B cell (primary cell): ENCODE measurements at places on chromosomes 16 and 17.

- no peak for DNase-seq
Measured at GRCh38 chr16:74305978-74306784, 9.6 kb downstream of the PSMD7 start.

DNA sequence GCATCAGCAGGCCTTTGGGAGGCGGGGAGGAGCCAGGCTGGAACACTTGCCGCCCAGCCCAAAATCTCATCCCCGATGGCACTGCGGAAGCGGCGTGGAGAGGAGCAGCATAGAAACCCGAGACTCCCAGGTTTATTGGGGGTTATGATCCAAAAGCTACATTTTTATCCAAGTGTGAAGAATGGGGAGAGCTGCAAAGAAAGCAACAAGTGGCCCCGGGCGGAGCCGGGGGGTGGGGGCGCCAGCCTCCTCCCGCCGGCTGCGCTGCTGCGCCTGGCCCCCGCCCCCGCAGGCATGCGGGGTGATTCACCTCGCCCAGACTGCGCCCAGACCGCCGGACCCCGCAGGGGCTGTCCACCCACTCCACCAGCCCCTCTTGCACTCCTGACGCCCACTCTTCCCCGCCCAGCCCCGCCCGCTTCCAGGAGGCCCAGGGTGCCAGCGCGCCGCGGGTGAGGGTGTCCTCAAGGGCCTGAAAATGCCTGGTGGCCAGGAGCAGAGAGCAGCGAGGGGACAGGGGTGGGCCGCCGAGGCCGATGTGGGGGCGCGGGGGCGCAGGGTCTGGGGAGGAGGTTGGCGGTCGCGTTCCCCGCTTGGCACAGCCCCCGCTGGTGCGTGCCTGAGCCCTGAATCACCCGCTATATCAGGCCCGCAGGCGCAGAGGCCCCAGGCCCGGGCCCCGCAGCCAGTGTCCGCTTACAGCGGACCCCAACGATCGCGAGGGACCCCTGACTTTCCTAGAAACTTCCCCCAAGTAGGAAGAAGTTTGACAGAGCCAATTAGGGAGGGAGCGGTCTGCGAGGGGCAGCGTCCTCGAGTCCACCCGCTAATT is 1.3 kb downstream of the CAVIN1 start:
- DNase-seq = peak; percentile 41

GRCh38 chr17:40696651-40697072 is 6.9 kb downstream of the KRT24 start:
- DNase-seq = no peak

GRCh38 chr16:66605979-66606751 is 1.7 kb downstream of the CMTM3 start:
- DNase-seq = peak; percentile 55

DNA sequence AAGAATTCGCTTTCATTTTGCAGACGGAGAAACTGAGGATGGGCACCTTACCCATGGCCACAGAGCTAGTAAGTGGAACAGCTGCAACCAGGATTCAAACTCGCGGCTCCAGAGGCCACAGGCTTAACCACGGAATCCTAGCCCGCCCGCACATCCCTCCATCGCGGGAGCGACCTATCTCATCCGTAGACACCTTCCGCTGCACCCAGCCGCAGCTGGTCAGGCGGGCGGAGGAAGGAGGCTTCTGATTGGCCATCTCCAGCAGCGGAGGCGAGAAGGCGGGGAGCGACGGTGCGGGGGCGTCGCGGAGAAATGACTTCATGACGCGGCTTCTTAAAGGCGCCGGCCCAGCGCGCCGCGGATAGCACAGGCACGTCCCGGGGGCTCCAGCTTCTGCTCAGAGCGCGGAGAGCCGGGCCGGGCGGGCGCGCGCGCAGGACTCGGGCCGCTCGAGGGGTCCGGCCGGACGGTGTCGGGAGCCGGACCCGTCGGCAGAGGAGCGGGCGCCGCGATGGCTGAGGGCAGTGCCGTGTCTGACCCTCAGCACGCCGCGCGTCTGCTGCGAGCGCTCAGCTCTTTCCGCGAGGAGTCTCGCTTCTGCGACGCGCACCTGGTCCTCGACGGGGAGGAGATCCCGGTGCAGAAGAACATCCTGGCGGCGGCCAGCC is at the start of gene GAN:
TSS of gene GAN (plus strand) at position 360 of the 668 bp plus-strand sequence. CDS start at position 512, 152 bp downstream.
- peak; percentile 96 for DNase-seq

DNA sequence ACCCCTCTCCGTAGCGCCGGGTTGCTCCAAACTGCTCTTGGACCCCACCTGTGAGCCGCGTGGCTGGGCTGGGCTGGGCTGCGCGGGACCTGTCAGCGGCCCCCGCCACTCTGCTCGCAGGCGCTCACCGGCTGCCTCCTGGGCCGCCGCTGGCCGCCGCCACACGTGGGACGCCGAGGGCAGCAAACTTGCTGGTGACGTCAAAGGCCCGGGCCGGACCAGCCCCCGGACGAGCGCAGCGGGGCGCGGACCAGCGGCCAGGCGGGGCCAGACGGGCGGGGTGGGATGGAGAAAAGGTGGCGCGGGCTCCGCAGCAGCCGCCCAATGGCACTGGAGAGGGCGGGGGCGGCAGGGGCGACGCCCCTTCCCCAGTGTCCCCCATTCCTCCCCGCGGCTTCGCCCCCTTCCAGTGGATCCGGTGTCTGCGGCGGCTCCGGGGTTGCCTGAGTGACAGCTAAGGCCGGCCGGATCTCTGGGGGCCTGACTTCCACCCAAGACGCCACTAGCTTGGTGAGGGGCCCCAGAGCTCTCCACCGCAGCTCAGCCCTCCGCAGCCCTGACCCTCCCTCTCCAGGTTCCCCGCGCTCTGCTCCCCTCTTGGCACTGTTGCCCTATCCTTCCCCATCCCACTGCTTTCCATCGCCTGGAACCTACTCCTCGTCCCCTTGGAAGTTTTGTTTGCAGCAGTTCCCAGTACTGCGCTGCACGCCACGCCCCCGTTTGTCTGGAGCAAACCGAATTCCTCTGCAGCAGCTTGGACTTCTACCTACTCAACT is at the start of gene HS3ST3A1:
TSS of gene HS3ST3A1 (minus strand) at position 154 of the 776 bp plus-strand sequence. CDS start 800 bp downstream, outside the sequence.
- DNase-seq = peak; percentile 11

GRCh38 chr16:67474551-67475455 is 6.2 kb downstream of the ATP6V0D1 start:
- no peak for DNase-seq

- DNase-seq = no peak
Measured at GRCh38 chr17:74525781-74526288, 5.4 kb downstream of the CD300LB start.

- peak; percentile 87 for DNase-seq
Measured at GRCh38 chr16:81752225-81752875, 26.7 kb upstream of the PLCG2 start.

DNA sequence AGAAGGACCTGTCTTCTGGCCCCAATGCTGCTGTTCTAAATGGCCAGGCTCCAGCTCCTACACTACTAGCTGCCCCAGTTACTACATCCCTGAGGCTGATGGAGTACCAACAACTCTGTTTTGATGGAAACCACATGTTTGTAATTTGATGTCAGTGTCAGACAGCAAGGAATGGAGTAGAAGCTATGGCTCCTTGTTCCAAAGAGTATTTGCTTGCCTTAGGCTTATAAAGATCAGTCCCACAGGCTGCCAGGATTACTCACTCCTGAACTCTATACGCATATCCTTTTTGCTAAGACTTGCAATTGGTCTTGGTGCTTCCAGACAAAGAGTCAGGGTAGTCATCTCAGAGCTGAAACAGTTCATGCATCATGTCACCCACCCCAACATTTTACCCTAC is 139.6 kb downstream of the HS3ST3A1 start:
- no peak for DNase-seq

- DNase-seq = no peak
Measured at GRCh38 chr16:27960619-27961295, 102.8 kb downstream of the GSG1L start.

DNA sequence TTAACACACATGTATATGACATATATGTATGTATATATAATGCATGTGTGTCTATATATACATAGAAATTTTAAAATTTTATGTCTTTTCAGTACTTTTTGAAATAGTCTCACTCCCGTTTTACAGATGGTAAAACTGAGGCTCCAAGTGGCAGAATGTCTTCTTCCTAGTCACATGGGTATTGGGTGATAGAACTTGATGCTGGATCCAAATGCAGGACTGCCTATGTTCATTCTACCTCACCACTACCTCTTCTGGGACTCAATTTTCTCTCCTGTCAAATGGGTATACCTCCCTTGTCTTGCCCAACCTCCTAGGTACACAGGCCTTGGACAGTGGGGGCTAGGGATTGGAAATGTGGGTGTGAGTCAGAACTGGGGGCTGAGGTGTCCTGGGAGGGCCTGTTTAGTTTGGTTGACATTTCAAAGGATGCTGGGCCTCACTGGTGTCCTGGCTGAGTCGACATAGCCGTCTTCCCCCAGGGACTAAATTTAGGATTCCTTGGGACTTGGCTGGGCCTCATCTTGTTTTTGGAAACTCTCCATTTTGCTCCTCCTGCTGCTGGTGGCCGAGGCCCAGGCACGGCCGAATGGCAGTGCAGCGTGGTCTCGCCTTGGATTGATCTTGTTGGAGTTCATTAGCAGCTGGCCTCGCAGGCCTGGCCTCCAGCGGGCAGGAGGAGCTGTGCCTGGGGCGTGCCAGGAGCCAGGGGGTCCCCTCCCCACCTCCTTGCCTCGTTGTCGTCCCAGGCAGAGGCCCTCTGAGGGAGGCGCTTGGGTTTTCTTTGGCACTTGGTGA is 25.9 kb downstream of the NKD1 start:
- no peak for DNase-seq

DNA sequence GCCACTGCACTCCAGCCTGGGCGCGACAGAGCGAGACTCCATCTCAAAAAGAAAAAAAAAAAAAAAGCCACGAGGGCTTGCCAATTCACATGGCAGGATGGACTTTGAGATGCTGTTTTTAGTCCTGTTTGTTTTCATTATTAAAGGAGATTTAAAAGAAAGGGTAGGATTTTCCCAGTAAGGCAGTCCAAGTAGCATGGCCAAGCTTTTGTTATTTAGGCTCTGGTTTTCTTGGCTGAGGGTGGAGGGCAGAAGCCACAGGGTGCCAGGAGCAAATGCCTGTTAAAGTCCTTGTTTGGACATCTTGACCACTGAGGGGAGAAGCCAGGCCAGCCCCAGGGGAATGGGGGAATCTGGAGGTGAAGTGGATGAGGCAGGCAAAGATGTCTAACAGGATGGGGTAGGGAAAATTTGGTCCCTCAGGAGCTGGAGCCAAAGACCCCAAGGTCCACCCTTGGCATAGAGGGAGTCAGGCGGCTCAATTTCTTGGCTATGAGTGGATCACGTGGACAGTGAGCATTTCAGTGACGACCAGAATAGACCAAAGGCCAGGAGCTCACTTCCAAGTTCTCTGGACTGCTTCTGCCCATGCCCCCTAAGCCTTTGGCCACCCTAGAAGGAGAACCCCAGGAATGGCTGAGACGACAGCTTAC is 20.8 kb upstream of the PLLP start:
- no peak for DNase-seq

DNA sequence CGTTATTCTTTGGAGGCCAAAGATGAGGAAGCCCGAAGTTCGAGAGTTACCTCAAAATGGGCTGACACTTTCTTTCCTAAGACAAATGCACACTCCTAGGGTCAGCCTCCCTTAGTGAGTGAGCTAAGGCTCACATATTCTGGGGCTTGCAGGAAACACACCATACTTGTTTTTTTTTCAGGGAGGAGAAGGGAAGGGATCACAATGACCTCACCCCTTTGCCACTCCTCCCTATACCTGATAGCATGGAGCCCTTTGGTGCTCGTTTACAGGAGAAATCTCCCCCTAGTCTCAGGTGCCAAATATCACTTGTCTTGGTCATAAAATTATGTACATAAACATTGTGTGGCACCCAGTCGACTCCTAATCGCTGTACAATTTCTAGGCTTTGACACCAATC is 4.6 kb upstream of the TMEM100 start:
- no peak for DNase-seq

GRCh38 chr17:81884968-81885367 is 6.4 kb downstream of the ALYREF start:
- DNase-seq = no peak

DNA sequence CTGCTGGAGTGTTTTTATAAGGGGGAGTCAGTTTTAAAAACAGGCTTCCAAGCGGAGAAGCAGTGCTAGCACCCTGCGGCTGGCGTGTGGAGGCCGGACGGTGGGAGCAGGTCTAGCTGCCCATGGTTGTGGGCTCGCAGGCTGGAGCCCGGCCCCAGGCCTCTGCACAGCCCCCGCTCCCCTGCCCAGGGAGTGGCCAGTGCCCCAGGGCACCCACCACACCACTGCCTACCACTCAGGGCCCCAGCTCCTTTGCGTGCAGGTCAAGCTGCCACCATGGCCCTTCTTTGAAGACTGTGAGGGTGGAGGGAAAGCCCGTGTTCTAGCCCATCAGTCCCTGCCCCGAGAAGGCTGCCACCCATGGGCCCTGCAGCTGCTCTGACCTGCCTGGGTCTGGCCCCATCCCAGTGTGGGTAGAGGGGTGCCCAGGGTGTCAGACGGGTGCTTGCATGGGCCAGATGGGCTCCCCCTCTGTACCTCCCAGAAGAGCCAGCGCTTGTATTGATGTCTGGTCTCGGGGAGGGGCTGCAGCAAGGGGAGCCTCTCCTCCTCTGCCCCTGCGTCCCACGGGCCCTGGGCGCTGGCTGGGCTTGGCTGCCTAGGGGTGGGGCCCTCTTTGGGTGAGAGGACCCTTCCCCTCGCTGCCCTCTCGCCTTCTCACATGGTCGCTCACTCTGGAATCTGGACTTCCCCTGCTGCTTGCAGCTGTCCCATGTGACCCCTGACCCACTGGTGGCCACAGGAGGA is 1.5 kb upstream of the NUDT16L1 start:
- DNase-seq = no peak

GRCh38 chr17:43591001-43591400 is 44.9 kb upstream of the ETV4 start:
- no peak for DNase-seq

DNA sequence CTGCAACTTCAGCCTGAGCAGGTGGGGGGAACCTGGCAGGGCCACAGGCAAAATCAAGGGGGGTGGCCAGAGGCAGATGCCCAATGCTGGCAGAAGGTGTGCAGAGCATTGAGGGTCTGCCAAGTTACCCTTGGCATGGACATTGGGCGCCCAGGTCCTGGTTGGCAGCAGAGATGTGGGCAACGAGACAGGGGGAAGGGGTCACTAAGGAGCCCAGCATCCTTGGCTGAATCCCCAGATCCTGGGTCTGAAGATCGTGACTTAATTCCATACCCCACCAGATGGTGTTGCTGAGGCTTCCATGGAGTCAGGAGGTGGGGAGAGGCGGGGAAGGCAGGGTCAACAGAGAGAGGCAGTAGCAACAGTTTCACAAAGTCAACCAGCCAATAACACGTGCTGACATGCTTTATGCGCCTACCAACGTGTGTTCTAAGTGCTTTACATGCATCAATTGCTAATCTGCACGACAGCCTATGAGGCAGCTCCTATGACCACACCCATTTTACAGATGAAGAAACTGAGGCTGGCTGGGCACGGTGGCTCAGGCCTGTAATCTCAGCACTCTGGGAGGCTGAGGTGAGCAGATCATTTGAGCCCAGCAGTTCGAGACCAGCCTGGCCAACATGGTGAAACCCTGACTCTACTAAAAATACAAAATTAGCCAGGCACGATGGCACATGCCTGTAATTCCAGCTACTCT is 83.3 kb downstream of the GSG1L start:
- no peak for DNase-seq

DNA sequence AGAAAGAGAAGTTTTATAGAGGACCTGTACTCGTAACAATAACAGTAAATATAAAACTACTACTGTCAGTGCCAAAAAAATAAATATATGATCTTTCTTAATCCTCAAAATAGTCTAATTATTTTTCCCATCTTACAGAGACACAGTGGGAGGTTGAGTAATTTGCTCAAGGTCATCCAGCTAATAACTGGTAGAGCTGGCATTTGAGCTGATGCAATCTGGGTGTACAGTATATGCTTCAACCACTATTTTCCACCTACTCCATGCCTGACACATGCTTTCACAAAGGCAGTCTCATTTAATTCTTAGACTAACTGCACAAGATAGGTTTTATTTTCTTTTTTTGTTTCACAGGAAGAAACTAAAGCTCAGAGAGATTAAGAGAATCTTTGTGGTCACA is 33.6 kb downstream of the PIGL start:
- no peak for DNase-seq
